Activated T-cell treated with anti-CD3 and anti-CD28 coated beads, Interleukin-2, amount 50 U/mL, for 72 hours (primary cell): ENCODE measurements at places on chromosomes 5 and 9.
A peak's percentile ranks its signal among the peaks of the same experiment; 100 is the strongest.

GRCh38 chr5:131394128-131394527 lies 130.3 kb downstream of the CDC42SE2 start:
- DNase-seq, result peak; percentile 47

DNA sequence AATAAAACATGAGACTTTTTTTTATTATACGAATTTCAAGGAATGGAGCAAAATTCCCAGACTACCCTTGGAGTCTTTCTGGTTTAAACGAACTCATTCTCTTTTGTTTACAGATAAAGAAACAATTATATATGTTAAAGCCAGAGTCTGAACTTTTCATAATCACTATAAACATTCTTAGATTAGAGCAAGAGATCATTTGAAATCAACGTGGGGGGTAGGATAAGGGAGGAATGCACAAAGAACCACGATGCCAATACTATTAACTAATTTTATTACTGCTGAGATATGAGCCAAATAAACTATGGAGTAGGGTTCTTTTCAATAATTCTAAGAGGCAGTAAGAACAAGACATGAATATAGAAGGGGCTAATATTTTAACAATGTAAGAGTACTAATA lies 148.0 kb upstream of the FREM1 start:
- DNase-seq, result no peak

GRCh38 chr5:159052401-159053011 lies 47.2 kb downstream of the EBF1 start:
- DNase-seq, result no peak

DNA sequence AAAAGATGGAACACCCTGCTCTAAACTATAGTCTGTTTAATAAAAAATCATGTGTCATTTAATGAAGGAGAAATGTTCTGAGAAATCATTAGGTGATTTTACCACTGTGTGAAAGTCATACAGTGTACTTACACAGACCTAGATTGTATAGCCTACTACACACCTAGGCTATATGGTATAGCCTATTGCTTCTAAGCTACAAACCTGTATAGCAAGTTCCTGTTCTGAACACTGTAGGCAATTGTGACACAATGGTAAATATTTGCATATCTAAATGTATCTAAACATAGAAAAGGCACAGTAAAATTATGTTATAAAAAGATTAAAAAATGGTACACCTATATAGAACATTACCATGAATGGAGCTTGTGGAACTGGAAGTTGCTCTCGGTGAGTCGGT lies 40.6 kb downstream of the EFNA5 start:
- no peak for DNase-seq

DNA sequence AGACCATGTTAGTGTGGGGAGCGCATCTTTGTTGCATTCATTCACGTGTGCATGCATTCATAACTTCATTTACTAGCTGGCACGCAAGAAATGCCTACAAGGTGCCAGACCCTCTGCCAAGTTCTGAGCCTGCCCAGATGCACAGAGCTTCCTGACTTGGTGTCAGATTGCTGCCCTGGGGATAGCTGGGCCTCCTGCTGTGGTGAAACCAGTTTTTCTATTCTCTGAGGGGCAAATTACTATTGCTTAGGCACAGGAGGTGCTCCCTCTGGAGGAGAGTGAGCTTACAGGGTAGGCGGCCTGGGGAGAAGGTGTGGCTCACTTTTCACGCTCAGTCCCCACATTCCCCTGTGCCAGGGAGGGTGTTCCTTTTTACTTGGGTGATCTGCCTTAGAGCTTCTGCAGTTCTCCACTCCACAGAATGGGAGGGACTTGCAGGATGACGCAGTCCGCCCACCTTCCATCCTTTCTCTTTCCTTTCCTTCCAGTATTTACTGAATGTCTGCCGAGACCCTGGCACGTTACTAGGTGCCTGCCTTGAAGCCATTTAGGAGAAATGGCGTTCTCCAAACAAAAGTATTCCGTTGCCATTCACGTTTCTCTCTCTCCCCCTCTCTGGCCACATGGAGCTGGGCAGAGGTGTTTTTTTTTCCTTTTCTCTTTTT lies 27.9 kb upstream of the CTNNA1 start:
- DNase-seq, result no peak

DNA sequence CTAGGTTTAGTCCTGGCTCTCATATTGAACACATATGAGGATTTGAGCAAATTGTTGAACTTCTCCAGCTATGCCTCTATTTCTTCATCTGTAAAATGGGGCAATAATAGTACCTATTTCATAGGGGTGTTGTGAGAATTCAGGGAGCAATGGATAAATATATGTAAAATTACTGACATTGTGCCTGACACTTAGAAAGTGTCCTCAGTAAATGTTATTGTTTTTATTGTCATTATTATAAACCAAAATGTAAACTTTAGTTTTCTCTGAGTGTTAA lies 101.7 kb downstream of the ANGPTL2 start:
- no peak for DNase-seq

GRCh38 chr9:125966959-125967711 lies 220.0 kb downstream of the PBX3 start:
- no peak for DNase-seq

DNA sequence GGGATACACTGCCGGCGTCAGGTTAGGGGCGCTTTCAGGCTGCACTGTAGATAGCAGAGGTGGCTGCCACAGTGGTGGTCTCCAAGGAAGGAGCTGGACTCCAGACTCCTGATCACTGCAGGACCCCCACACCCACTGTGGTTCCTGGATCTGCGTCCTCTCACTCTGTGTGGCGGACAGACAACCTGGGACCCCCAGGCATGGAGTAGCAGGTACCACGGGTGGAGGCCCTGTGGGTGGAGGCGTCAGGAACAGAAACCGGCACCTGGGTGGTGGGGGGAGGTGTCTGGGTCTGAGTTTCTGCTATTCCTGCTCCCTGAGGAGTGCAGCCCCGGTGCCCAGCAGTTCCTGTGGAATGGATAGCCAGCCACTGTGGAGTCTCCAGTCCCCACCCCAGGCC lies 75.1 kb upstream of the PCAT7 start:
- no peak for DNase-seq

DNA sequence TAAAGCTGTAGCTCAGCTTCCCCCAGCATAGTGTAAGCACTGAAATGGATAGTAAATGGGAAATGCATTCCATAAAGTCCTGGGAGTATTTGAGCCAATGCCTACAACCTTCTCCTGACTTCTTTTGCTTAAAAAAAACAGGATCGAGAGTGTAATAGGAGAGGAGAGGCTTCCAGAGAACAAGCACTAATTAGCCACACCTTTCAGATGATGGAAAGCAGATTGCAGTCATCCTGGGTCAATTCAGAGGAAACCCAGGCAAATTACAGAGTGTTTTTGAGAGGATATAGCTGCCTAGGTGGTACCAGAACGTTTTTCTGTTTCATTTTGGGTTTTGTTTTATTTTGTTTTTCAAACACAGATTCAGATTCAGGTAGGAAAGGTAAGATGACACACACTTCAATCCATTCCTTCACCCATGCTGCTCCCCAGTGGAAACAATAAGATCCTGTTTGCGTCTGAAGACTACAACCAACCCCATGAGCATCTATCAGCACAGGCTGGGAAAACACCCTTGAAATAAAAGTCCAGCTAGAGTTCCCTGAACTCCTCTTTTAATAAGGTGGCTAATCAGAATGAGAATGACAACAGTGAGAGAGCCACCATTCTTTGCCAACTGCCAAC lies 95.6 kb downstream of the RFK start:
- no peak for DNase-seq

DNA sequence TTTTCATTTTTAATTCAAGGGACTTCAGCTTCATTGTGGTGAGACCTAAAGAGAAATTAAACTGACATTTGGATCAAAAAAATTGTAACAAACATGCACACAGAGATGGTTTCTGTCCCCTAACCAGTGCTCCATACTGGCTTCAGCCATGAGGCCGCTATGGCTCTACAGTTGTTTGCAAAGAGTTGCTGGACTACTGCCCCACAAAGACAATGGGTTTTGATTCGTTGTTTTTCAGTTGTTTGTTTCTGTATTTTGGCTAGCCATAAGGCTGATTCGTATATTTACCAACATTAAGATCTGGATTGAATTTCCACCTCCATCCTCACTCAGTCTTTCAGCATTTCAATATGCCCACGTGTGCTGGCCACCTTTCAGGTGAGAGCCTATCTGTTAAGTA lies 163.7 kb upstream of the KIF2A start:
- DNase-seq, result no peak

- no peak for DNase-seq
Observed at GRCh38 chr9:79224672-79225433, 346.9 kb upstream of the TLE4 start.

DNA sequence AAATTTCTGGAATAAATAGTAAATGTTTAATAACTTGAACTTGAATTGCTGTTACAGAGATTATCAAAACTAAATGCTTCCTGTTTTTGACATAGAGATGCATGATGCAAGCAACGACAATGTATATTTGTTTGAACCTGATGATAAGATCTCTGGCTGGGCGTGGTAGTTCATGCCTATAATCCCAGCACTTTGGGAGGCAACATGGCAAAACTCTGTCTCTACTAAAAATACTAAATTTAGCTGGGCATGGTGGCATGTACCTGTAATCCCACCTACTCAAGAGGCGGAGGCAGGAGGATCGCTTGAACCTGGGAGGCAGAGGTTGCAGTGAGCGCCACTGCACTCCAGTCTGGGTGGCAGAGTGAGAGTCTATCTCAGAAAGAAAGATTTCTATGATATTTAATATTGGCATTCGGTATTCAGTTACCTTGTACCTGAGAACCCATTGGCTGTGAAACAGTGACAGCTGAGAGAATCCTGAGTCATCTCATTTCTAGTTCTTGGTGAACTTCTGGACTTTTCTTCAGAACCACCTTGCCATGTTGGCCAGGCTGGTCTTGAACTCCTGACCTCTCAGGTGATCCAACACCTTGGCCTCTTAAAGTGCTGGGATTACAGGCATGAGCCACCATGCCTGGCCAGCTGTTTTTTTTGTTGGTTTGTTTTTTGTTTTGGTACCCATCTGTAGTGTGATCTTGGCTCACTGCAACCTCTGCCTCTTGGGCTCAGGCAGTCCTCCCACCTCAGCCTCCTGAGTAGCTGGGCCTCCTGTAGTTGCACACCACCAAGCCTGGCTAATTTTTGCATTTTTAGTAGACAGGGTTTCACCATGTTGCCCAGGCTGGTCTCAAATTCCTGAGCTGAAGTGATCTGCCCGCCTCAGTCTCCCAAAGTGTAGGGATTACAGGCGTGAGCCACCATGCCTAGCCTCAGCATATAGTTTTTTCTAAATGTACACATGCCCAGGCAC lies 10.0 kb upstream of the FGF18 start:
- DNase-seq, result no peak

- no peak for DNase-seq
Observed at GRCh38 chr9:35962126-35962906, 4.4 kb upstream of the OR2S2 start.

GRCh38 chr9:21402386-21403251 lies 6.3 kb upstream of the IFNA8 start:
- peak; percentile 15 for DNase-seq

- DNase-seq, result no peak
Observed at GRCh38 chr9:113461285-113461684, 2.2 kb upstream of the RGS3 start.

GRCh38 chr5:179792612-179793467 lies 946 bp upstream of the LTC4S start:
- no peak for DNase-seq

- no peak for DNase-seq
Observed at GRCh38 chr9:137761793-137762192, 115.8 kb upstream of the CACNA1B start.

- DNase-seq, result no peak
Observed at GRCh38 chr5:127011961-127012644, 18.3 kb downstream of the MARCHF3 start.

DNA sequence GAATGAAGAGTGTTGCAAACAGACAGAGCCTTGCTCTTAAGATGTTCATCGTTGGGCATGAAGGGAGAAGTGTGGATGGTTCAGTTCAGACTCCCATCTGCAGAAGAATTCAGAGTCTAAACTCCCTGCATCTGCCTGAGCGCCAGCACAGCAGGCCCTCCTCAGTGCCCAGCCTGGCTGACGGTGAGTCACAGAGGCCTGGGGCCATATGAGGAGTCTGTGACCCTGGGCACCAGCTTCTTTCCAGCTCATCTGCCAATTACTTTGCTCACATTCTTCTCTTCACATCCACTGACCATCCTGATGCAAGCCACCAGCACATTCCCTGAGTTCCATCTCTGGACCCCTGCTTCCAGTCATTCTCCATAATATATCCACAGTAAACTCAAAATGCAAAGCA lies 401.1 kb upstream of the TRPC7 start:
- DNase-seq, result no peak

- DNase-seq, result no peak
Observed at GRCh38 chr5:133232911-133233310, 181.1 kb downstream of the HSPA4 start.

- no peak for DNase-seq
Observed at GRCh38 chr9:20649381-20649780, 27.1 kb upstream of the MLLT3 start.

DNA sequence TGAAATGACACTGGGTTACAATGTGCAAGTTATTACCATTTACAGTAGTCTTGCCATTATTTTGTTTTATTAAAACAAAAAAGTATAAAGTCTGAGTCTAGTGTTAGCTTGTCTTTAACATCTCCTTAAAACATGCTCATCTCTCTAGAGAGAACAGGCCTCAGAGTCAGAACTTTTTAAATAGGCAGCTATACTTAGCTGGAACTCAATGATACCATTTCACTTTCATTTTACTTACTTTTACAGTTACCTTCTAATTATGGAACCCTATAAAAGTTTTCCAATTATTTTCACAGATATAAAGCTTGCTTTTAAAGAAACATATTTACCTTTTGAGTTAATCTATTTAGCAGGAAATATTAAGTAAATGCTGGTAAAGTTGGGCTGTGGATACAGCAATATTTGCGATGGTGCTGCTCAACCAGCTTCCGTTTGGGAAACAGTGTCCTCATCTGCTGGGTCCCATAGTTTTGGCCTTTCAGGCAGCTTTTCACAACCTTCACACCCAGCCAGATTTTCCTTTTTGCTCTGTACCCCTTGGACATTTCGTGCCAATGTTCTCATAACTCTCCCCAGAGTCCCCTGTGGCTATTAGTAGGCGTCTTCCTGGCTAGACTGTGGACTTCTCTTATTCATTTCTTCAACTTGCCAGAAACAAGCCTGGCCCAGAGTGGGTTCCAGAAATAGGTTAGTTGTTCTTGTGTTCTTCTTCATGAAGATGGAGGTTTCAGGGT lies 36.3 kb upstream of the UBTD2 start:
- no peak for DNase-seq
